ENCODE measurements at places on chromosomes 1 and 21.

DNA sequence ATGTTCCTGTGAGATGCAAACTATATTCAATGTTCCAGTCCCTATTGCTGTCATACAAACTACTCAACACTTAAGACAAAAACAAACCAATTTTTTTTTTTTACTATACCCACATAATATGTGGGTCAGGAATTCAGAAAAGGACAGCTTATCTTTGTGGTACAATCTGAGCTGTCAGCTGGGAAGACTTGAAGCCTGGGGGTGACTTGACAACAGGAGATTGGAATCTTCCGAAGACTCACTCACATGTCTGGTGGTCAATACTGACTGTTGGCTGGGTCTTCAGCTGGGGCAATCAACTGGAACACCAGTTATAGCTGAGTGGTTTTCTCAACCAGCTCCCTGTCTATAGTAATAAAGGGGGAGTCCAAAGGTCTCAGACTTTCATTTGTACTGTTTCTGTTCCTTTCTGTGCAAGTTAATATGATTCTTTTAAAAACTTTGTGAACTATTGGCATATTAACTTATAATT is 81.7 kb upstream of the ATP1B1 start:
- no peak for DNase-seq

GRCh38 chr1:191022856-191023255 is 545.2 kb upstream of the BRINP3 start:
- DNase-seq: no peak

DNA sequence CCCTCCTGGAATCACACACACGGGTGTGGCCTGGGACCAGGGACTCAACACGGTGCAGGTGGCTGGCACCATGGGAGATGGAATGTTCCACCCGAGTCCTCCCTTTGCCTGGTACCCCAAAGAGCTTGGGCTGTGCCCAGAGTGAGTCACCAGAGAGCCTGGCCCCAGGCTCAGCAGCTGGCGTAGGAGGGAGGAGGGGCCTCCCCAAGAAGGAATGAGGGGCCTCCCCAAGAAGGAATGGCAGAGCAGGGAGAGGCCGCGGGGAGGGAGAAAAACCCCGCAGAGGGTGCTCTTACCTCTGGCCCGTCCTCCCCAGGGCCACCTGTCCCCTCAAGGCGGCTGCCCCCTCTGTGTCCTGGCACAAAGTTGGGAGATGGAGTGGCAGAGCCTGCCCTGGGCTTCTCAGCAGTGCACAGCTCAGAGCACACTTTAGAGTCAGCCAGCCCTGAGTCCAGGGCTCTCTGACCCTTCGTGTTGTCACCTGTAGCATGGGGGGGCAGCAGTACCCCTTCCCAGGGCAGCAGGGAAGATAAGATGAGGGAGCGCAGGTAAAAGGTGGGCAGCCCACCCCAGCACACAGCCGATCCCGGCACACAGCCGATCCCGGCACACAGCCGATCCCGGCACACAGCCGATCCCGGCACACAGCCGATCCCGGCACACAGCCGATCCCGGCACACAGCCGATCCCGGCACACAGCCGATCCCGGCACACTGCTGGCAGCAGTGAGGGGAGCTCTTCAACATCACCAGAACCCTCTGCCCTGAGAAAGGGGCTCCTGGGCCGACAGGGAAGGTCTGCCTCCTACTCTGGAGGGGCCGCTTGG is 20.2 kb upstream of the KCNAB2 start:
- DNase-seq: no peak

DNA sequence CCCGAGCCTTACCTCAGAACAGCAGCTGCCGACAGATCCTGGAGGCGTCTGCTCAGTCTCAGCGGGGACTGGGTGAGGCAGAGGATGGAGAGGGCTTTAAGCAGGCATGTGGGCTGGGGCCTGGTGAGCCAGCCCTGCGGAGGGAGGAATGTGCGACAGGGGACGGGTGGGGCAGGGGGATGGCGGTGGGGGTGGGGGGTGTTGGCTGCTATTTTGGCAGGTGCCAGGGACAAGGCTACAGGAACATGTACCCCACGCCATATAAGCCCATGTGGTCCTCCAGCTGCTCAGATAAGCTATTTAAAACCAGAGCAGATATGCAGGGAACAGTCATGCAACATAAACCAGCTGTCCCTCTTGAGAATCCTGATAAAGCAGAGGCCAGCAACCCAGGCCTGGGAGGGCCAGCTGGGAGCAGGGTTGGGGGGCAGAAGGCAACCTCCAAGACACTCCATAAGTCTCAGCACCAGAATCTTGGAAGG is at the start of gene TNNT2:
Gene TNNT2, minus strand, starts transcription at position 70 of the 482 bp plus-strand sequence. CDS start 4,426 bp downstream, outside the sequence.
- DNase-seq: no peak

- no peak for DNase-seq
Observed at GRCh38 chr1:209838537-209838936, 10.8 kb downstream of the UTP25 start.

DNA sequence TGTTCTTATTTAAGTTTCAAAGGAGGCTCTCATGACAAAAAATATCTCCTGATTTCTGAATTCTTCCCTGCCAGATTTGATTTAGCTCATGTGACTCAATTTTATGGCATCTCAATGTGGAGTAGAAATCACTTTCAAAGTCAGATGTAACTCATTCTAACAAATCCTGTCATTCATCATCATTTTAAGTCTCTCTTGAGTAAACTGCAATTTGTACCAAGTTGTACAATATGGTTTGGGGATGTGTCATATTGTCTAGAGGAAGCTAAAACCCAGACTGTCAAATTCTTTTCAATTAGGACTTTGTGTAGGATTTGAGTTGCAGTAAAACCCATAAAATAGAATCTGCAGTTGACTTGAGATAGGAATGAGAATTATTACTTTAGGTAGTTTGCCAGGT is 2101.0 kb downstream of the NCAM2 start:
- DNase-seq: no peak

- no peak for DNase-seq
Observed at GRCh38 chr1:157771661-157772425, 5.1 kb downstream of the FCRL2 start.

DNA sequence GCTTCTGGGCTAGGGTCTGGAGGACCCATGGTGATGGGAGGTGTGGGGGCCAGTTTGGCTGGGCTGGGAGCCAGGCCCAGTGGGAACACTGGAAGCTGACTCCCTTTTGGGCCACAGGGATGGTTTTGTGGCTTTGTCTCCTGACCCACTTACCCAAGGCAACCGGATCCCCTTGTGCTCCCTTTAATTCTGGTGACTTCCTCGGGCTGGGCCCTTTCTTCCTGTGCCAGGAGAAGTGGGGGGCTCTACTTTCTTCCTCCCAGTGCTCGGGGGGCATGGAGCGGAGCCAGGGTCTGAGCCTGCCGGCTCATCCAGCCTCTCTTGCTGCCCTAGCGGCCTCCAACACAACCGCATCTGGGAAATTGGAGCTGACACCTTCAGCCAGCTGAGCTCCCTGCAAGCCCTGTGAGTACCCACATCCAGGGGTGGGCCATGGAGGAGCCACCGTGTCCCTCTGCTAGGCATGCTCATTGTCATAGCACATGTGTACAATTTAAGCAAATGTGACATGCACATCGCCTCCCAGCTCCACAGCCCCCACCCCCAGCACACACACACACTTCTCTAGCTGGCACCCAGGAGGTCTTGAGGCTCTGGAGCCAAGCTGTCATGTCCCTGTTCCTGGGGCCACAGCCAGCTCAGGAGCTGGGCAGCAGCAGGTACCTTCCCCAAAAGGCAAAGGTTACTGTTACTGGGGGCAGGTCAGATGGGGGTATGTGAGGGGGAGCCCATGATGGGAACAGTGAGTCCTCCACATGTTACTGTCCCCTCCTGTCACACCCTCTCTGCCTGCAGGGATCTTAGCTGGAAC is 35.0 kb downstream of the UBE2T start:
- DNase-seq: no peak

GRCh38 chr1:175197531-175197930 is 5.0 kb upstream of the KIAA0040 start:
- no peak for DNase-seq

- DNase-seq: no peak
Observed at GRCh38 chr1:29390491-29391361, 154.4 kb downstream of the PTPRU start.

GRCh38 chr21:42478504-42478903 is 17.5 kb downstream of the RSPH1 start:
- DNase-seq: no peak

GRCh38 chr1:153661111-153661708 is 2.7 kb downstream of the SNAPIN start:
- DNase-seq: no peak

- DNase-seq: no peak
Observed at GRCh38 chr1:28028873-28029654, 59.3 kb downstream of the EYA3 start.

DNA sequence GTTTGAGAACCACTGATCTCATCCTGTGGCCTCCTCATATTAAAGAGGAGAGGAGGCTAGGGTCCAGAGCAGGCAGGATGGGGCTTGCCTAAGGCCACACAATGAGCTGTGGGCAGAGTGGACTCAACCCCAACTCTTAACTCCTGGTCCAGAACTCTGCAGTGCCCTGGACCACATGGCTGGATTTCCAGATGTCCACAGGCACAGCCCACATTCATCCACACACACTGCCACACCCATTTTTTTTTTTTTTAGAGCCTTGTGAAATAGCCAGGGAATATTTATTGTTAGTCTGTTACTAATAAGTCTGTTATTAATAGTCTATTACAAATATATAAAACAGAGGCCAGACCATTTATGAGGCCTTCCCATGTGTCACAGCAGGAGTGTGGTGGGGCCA is 192.2 kb downstream of the TRABD2B start:
- no peak for DNase-seq

DNA sequence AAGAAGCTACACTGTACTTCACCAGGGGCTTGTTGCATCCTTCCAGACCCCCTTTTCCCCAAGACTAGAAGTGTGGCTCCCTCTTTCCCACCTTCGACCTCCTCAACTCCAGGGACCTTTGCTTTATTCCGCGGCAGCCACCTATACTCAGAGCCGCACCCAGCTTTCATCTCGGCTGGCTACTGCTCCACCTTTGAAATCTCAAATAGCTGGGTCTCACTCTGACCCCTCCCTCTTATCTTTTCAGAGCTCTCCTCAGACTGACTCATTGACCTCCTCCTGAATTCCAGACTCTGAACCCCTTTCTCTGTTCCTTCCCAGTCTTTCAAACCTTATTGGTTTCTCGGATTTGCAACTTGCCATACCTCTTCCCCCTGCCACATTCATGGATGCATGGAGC is 144.7 kb upstream of the JUN start:
- no peak for DNase-seq

DNA sequence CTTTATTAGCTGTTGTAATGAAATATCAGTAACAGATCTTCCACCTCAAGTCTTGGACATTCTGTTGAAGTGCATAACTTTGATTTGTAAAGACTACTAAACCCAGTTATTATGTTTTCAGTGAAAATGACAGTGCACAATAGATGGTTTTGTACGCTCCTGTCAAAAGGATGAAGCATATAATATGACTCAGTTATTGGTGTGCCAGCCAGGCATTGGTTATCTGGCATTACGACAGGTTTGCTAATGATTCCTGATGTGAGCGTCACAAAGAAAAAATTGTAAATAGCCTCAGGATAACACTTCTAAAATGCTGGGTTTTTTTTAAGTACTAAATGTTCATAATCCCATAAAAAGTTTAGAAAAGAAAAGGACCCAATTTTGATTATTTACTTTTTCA is 147.9 kb downstream of the MAGI3 start:
- no peak for DNase-seq

DNA sequence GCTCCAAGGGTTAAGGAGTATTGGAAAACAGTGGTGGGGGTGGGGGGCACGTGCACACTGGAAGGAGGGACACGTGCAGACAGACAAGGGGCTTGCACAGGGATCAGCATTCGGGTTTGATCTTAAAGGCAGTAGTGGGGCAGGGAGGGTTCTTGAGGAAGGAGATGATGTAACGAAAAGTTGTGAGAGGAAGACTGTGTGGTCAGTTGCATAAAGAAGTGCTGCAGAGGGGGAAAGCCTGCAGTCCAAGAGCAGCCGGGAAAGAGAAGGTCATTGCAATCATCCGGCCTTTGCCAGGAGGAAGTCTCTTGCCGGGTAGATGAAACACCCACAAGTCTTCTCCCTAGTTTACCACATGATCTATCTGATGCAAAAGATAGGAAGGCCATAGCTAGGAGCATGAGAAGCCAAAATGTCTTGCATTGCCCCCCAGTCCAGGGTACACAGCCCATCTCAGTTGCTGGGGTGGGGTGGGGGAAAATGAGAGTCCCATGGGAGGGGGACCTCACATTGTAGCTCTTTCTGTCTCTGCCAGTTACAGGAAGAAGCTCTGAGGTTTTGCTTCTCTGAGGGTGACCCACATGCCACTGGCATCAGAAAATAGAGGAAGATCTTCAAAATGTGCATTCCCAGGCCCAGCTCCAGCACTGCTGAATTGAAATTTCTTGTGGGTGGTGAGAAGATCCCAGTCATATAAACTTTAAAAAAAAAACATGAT is 202.5 kb upstream of the RAB4A start:
- DNase-seq: no peak

GRCh38 chr1:87787551-87787950 is 458.9 kb downstream of the LMO4 start:
- no peak for DNase-seq

DNA sequence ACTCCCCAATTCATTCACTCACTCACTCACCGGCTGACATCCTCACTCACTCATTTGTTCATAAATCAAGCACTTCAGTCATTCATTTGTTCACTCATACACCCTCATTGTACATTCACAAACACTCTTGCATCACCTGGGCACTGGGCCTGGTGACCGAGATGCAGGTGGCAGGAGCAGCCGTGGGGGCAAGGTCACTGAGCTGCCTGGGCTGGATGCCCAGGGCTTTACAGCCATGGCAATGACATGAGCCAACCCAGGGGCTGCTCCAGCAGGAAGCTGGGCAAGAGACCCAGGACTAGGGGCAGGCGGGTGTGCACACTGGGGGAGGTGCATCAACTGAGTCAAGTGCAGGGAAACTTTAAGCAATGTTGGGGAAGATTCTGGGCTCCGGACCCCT is 113.6 kb upstream of the IGSF21 start:
- no peak for DNase-seq

GRCh38 chr1:30650038-30650967 is 73.1 kb downstream of the MATN1 start:
- DNase-seq: no peak

GRCh38 chr1:61496501-61496900 is 228.4 kb downstream of the TM2D1 start:
- no peak for DNase-seq

GRCh38 chr1:47709872-47710231 is 272.0 kb downstream of the FOXD2 start:
- no peak for DNase-seq

GRCh38 chr1:95186149-95186548 is 47.9 kb upstream of the RWDD3 start:
- no peak for DNase-seq
